ENCODE measurements at places on chromosomes 6 and 20. TPM values are rescaled to one million over a fixed set of nuclear protein-coding genes. Genes with fewer than 3 reads are reported as not detected.
A peak's percentile ranks its signal among the peaks of the same experiment; 100 is the strongest.

GRCh38 chr20:56826705-56827665, 197.9 kb downstream of the TFAP2C start:
- H3K4me3 ChIP-seq = no peak overlapping the region
- H3K36me3 ChIP-seq = no peaks in the 10 kb centered on the region
- no peak for DNase-seq
- no peak overlapping the region for H3K27ac ChIP-seq
- peaks cover 41% of the 10 kb centered on the region for H3K27me3 ChIP-seq

- H3K4me1 ChIP-seq = peaks cover 29% of the 10 kb centered on the region
- peak overlapping the region; percentile 100 for H3K4me3 ChIP-seq
- H3K27me3 ChIP-seq = no peaks in the 10 kb centered on the region
- DNase-seq = no peak
Observed at GRCh38 chr6:109383438-109383940, 1.2 kb upstream of the CD164 start.

CTCFL gene
- total RNA-seq = not detected

RAET1L gene
- total RNA-seq = not detected

OR2W1 gene
- not detected for total RNA-seq

- peak within 1 kb of the TSS; percentile 75 for H3K27ac ChIP-seq
- peak; percentile 69 for DNase-seq
- no peaks in the 10 kb centered on the region for H3K27me3 ChIP-seq
- peaks cover 23% of the 10 kb centered on the region for H3K4me1 ChIP-seq
- peak within 1 kb of the TSS; percentile 80 for H3K4me3 ChIP-seq
- H3K36me3 ChIP-seq = no peaks in the 10 kb centered on the region
Observed at GRCh38 chr6:151239603-151240035, at the start of gene AKAP12. Gene AKAP12 (plus strand): TSS chr6:151239967. CDS start chr6:151240563, 596 bp downstream.

HLA-DRB5 gene
- total RNA-seq = not detected

FLRT3 gene
- total RNA-seq = 6.9 TPM

DNA sequence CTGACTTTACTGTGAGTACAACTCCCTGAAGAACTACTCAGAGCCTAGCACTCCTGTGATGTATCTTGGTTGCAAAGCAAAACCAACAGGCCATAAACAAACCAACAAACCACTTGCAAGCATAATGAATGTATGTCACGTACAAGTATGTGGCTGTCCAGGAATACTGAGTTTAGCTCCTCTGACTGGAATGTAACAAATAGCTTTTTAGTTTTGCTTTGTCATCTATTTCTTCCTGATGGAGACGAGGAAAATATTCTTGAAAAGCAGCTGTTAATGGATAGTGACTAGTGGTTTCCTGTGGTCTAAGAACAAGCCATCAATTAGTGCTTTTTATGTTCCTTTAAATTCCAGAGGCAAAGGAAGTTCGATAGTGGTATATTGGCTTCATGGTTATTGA, 101.9 kb upstream of the LY86 start:
- no peak overlapping the region for H3K27ac ChIP-seq
- no peak for DNase-seq
- no peak overlapping the region for H3K4me3 ChIP-seq
- no peaks in the 10 kb centered on the region for H3K4me1 ChIP-seq
- no peaks in the 10 kb centered on the region for H3K36me3 ChIP-seq

DNA sequence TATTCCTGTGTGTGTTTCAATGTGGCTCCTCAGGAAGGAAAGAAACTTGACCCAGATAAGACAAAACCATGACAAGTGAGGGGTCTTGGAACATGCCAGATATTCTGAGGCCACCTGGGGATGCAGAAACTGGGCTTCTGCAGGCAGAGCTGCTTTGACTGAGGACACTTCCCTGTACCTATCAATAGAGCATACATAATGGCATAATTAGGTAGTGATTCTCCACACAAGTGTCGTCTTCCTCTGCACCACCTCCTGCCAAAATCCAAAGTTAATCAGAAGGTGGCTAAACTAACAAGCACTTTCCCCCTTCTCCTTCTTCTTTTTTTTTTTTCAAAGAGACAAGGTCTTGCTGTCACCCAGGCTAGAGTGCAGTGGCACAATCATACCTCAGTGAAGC, 97.1 kb downstream of the KIF13A start:
- H3K4me1 ChIP-seq = peaks cover 9% of the 10 kb centered on the region
- no peak overlapping the region for H3K27ac ChIP-seq
- no peaks in the 10 kb centered on the region for H3K36me3 ChIP-seq
- no peak overlapping the region for H3K4me3 ChIP-seq
- DNase-seq = no peak

DNA sequence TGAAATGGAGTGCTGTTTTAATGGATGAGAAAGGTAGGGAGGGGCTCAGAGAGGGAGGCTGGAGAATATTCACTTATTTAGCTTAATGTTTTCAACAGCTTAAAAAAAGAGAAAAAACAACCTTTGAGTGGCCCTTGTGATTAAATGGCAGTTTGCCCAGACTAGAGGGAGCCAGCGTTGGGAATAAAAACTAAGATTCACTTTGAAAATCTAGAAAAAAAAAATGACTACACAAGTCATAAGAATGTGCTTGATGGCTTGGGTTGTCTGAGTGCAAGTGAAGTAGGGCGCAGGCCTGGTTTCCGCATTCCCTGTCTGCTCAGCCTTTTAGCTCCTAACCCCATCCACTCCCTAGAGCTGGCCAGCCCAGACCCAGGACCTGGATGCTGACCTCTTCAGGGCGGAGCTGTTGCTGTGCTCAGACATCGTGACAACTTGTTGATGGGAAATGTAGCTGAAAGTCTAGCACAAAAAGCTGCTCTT, 28.9 kb downstream of the UTRN start:
- no peaks in the 10 kb centered on the region for H3K27me3 ChIP-seq
- H3K36me3 ChIP-seq = no peaks in the 10 kb centered on the region
- no peaks in the 10 kb centered on the region for H3K4me1 ChIP-seq
- no peak overlapping the region for H3K27ac ChIP-seq

- no peaks in the 10 kb centered on the region for H3K27me3 ChIP-seq
- no peak overlapping the region for H3K27ac ChIP-seq
- H3K36me3 ChIP-seq = no peaks in the 10 kb centered on the region
- H3K4me3 ChIP-seq = no peak overlapping the region
Observed at GRCh38 chr6:51283723-51284355, 465.2 kb downstream of the TFAP2B start.

GRCh38 chr6:52571099-52571755, 5.6 kb downstream of the TRAM2 start:
- H3K27me3 ChIP-seq = no peaks in the 10 kb centered on the region
- no peak for DNase-seq
- H3K36me3 ChIP-seq = peaks cover 6% of the 10 kb centered on the region
- peak overlapping the region; percentile 45 for H3K27ac ChIP-seq
- H3K4me3 ChIP-seq = no peak overlapping the region
- peaks cover 80% of the 10 kb centered on the region for H3K4me1 ChIP-seq

- H3K4me3 ChIP-seq = no peak overlapping the region
- no peak for DNase-seq
- H3K27ac ChIP-seq = no peak overlapping the region
Observed at GRCh38 chr6:10453596-10453995, 38.7 kb upstream of the TFAP2A start.

DNA sequence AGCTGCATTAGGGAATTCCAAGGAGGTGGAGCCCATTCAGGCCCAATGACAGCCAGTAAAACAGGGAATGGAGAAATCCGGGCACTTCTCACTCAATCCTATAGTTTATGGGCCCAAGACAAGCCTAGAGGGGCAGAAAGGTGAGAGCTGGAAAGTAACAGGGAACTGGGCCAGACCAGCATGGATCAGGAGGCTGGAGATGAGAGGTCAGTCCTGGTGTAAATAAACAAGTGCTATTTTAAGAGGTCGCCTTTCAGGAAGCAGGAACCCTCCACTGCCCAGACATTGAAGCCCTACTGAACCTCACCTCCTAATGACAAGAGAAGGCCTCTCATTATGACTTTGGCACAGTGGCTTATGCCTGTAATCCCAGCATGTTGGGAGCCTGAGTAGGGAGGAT, 57.2 kb upstream of the TGM3 start:
- H3K27ac ChIP-seq = no peak overlapping the region
- no peak overlapping the region for H3K4me3 ChIP-seq
- DNase-seq = no peak

MOG gene
- total RNA-seq = not detected

- H3K27ac ChIP-seq = no peak overlapping the region
- H3K36me3 ChIP-seq = no peaks in the 10 kb centered on the region
- H3K4me3 ChIP-seq = no peak overlapping the region
- DNase-seq = peak; percentile 10
- H3K4me1 ChIP-seq = no peaks in the 10 kb centered on the region
Observed at GRCh38 chr20:52888096-52888495, 84.1 kb upstream of the TSHZ2 start.

GRCh38 chr6:33678932-33679490, 32.5 kb downstream of the UQCC2 start:
- H3K36me3 ChIP-seq = no peaks in the 10 kb centered on the region
- no peaks in the 10 kb centered on the region for H3K27me3 ChIP-seq
- H3K27ac ChIP-seq = no peak overlapping the region
- H3K4me1 ChIP-seq = peaks cover 18% of the 10 kb centered on the region
- no peak for DNase-seq

GRCh38 chr20:2740702-2741101, 48.1 kb downstream of the EBF4 start:
- no peaks in the 10 kb centered on the region for H3K36me3 ChIP-seq
- no peak for DNase-seq
- no peak overlapping the region for H3K4me3 ChIP-seq
- peaks cover 29% of the 10 kb centered on the region for H3K27me3 ChIP-seq

TTPAL gene
- total RNA-seq = 23.3 TPM

- no peak overlapping the region for H3K4me3 ChIP-seq
- H3K27me3 ChIP-seq = no peaks in the 10 kb centered on the region
- DNase-seq = no peak
- H3K27ac ChIP-seq = no peak overlapping the region
Observed at GRCh38 chr20:312067-312466, 13.3 kb upstream of the SOX12 start.

- H3K4me3 ChIP-seq = peak overlapping the region; percentile 97
- DNase-seq = no peak
Observed at GRCh38 chr6:26539071-26539615, 977 bp downstream of the HMGN4 start.

DNA sequence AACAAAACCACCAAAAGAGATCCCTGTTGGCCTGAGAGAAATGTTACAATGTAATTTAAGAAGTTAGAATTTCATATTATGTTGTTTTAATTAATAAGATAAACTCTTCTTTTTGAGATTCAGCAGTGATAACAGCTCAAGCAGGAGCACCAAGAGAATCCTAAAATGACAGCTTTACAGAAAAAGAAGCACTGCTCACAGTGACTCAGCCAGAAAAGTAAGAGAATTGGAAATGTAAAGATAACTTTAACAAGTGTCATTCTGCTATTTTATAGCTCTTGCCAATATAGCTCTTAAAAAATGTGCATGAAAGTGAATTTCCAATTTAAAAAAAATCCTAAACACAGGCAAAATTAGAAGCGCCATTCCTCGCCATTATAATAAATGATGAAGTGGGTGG, 111.3 kb downstream of the UBE3D start:
- no peaks in the 10 kb centered on the region for H3K27me3 ChIP-seq
- H3K4me1 ChIP-seq = peaks cover 45% of the 10 kb centered on the region
- no peak overlapping the region for H3K4me3 ChIP-seq

- H3K4me1 ChIP-seq = no peaks in the 10 kb centered on the region
- no peak overlapping the region for H3K4me3 ChIP-seq
- H3K27me3 ChIP-seq = no peaks in the 10 kb centered on the region
Observed at GRCh38 chr20:20593447-20594170, 118.8 kb downstream of the RALGAPA2 start.

OPRM1 gene
- not detected for total RNA-seq

DNA sequence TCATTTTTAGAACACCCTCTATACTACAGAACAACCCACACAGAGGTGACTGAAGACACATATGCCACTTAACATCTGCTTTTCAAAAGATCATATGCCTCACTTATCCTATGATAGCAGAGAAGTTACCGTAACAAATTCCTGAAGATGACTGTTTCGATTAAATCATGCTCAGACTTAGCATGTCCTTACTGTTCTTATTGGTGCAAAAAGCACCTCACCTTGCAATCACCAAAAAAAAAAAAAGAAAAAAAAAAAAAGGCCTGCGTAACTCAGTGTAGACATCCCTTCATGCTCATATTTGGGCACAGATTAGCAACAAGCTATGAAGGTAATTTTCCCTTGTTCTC, 17.7 kb upstream of the DST start:
- H3K4me1 ChIP-seq = peaks cover 11% of the 10 kb centered on the region
- no peak overlapping the region for H3K27ac ChIP-seq
- no peaks in the 10 kb centered on the region for H3K27me3 ChIP-seq
- H3K36me3 ChIP-seq = no peaks in the 10 kb centered on the region
- H3K4me3 ChIP-seq = no peak overlapping the region

GRCh38 chr20:20872428-20872827, 160.0 kb upstream of the RALGAPA2 start:
- no peak overlapping the region for H3K4me3 ChIP-seq
- no peaks in the 10 kb centered on the region for H3K27me3 ChIP-seq
- no peaks in the 10 kb centered on the region for H3K36me3 ChIP-seq
- H3K4me1 ChIP-seq = no peaks in the 10 kb centered on the region

DNA sequence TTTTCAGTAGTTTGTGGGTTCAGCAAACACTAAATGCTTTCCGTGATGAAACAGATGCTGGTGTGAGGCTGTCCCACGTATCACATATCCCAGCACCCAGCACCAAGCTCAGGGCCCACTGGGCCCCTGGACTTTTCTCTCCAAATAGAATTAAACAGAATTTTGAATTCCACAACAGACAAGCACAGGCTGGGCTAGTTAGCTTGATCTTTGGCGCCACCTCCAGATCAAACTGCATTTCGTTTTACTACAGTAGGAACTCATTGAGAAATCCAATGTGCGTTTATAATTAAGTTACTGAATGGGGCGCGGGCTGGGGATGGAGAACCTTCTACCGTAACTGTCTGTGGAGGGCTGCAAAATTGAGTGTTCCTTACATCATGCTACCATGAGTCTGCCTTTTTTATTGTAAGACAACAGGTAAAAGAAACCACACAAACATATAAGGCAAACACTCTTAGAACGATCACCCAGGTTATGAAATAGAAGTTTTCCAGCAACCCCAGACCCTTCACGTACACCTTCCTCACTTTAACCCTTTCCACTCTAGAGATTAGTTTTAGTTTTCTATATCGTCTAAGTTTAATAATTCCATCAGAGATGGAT, 107.8 kb downstream of the ZFP64 start:
- H3K27ac ChIP-seq = no peak overlapping the region
- DNase-seq = peak; percentile 34
- no peaks in the 10 kb centered on the region for H3K4me1 ChIP-seq
- no peak overlapping the region for H3K4me3 ChIP-seq
- peaks cover 27% of the 10 kb centered on the region for H3K36me3 ChIP-seq

DNA sequence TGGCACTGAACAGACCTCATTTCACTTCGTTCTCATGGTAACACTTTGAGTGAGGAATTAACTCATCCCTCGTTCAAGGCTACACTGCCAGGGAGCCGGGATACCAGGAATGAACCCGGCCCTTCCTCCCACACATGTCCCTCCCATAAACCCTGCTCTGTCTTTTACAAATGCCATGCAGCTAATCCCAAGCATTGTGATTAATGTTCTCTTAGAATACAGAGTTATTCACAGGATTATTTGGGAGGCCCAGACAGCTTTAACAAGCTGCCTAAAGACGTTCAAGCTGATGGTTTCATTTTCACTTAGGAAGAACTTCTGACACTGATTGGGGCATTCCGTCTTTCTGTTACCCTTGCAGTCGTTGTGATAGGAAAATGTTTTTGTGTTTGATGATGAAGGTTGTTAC, 42.5 kb upstream of the CD83 start:
- no peaks in the 10 kb centered on the region for H3K4me1 ChIP-seq
- H3K27ac ChIP-seq = no peak overlapping the region
- peak; percentile 52 for DNase-seq

CLPSL2 gene
- not detected for total RNA-seq

RPS6KA2 gene
- 33.5 TPM for total RNA-seq

All from astrocyte (in vitro differentiated cells and primary cell).